ENCODE measurements at places on chromosomes 1 and 21. TPM values are rescaled to one million over a fixed set of nuclear protein-coding genes. Genes with fewer than 3 reads are reported as not detected.

- no peaks in the 10 kb centered on the region for H3K27me3 ChIP-seq
- no peak for DNase-seq
These were observed 556 bp downstream of the IFI44 start for GRCh38 chr1:78650114-78650660.

GRCh38 chr1:36843906-36844610, 190.3 kb downstream of the GRIK3 start:
- H3K27ac ChIP-seq: no peak overlapping the region
- H3K4me3 ChIP-seq: no peak overlapping the region
- no peaks in the 10 kb centered on the region for H3K27me3 ChIP-seq
- H3K36me3 ChIP-seq: no peaks in the 10 kb centered on the region

The PPFIA4 gene
- not detected for polyA plus RNA-seq

GRCh38 chr1:21066356-21067012, 110.2 kb downstream of the EIF4G3 start:
- DNase-seq: no peak
- H3K27me3 ChIP-seq: no peaks in the 10 kb centered on the region
- H3K27ac ChIP-seq: no peak overlapping the region
- no peak overlapping the region for H3K4me3 ChIP-seq
- H3K4me1 ChIP-seq: no peaks in the 10 kb centered on the region
